ENCODE measurements at places on chromosomes 2 and 18.

DNA sequence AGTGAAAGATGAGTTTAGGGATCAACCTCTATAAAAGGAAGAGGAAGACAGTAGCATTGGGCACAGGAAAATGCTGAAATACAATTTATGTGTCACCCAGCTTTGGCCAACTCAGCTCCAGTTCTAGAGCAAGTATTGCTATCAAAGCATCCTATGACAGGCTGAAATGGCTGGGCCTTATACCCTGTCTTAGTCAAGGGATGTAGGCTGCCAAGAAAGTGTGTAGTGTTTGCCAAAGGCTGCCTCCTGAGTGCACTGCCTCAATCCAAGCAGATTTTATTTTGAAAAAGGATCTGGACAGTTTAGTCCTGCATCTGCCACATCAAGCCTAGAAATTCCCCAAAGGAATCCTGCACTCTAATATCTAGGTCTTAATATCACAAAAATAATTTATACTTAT, 359.9 kb upstream of the ZC3H15 start:
- no peak for DNase-seq

- DNase-seq, result peak; percentile 28
These were observed 78.0 kb upstream of the TANC1 start for GRCh38 chr2:158890296-158890905.

GRCh38 chr2:37622450-37623100, 48.9 kb downstream of the CDC42EP3 start:
- DNase-seq, result no peak

GRCh38 chr2:200089040-200089755, 133.8 kb downstream of the MAIP1 start:
- no peak for DNase-seq

- peak; percentile 87 for DNase-seq
These were observed 71.8 kb downstream of the TGOLN2 start for GRCh38 chr2:85255813-85256594.

- no peak for DNase-seq
These were observed 8.3 kb downstream of the NFU1 start for GRCh38 chr2:69428981-69429380.

DNA sequence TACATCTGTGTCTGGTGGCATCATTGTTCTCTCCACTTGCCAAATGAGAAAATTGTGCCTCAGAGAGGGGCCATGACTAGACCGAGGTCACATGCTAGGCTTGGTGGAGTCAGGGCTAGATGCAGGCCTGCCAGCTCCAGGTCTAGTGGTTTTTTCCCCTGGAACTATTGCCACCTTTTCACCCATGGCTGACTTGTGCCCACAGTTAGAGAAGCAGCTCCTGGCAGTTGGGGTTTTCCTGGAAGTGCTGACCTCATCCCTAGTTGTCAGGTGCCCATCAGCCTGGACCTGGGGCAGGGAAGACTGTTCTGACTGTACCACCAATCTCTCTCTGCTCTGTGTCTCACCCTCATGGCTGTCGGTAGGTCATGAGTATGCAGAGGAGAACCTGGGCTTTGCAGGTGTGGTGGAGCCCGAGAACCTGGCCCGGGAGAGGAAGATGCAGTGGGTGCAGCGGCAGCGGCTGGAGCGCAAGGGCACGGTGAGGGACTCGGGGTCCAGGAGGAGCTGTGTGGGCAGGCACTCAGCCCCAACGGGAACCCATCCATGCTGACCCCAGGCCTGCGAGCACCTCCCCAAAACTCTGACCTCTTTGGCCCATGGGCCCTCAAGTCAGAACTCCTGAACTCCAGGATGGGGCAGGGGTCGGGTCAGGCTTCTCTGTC, 12.4 kb upstream of the CATIP start:
- no peak for DNase-seq

- DNase-seq, result no peak
These were observed 10.8 kb upstream of the MAPRE2 start for GRCh38 chr18:35030277-35030989.

GRCh38 chr18:74544898-74545297, 10.6 kb downstream of the CNDP1 start:
- DNase-seq, result no peak

DNA sequence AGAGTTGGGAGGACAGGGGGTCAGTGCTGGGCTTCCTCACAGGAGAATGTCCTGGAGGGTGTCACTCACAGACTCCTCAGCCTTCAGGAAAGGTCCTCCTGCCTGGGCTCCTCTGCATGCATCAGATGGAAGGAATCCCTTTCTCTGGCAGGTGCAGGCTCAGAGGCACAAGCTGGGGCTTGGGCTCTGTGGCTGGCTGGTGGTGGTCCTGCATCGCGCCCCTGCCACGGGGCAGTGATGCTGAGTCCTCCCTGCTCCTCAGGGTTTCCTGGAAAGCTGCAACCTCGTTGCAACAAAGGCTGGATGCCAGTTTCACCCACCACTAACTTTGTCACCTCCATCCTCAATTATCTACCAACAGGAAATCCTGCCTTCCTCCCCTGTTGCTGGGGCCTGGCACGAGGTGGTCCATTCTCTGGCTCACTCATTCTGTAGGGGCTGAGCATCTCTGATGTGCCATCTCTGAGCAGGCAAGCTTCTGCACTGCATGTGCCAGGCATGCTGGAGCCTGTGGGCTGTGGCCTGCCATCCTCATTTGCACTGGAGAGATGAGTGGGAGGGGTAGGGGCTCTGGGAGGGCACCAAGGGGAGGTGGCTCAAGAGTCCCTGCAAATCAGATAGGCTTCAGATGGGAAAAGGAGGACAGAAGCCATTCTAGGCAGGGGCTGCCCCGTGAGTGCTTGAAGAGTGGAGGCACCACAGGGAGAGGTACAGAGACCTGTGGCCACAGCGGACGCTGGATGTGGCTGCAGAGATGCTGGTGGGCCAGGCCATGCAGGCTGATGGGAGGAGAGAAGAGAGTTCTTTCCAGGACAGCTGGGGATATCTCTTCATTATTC, 272.6 kb upstream of the HS6ST1 start:
- DNase-seq, result no peak

GRCh38 chr2:118942031-118942430, at the start of gene MARCO:
Gene MARCO, plus strand, starts transcription at chr2:118942194. Its CDS starts 107 bp downstream, at chr2:118942301.
- DNase-seq, result no peak

DNA sequence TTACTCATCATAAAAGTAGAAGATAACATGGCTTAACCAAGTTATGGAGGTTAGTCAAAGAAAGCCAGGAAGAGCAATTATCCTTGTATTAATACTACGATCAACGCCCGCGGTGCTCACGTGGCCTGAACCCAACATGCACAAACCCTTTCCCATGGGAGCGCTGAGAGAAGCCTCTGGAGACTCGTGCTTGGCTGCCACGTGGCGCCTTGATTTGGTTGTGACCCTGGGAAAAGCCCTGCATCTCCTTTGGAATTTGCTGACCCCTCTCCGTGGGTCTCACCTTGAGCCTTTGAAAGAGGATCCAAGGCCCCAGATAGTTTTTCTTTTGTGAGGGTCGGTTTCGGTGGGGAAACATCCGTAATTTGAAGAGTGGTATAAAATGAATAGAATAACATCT, 255.6 kb downstream of the DCDC2C start:
- no peak for DNase-seq

DNA sequence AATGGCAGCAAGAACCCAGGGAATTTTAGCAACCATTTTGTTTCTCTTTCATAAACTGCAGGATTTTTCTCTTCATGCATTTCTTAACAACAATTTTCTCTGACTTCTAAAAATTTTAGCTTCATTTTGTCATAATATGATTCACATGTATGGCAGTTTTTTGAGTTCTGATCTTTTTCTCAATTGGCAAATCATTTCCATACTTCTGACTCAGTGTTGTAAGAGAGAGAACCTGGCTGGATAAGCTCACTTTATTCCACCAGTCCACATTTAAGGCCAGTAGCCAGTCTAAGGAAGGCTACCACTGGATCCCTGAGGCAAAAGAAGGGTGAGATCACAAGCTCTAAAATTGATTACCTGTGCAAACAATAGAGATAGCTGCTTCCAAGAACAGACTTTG, 42.8 kb upstream of the COL3A1 start:
- DNase-seq, result peak; percentile 39

DNA sequence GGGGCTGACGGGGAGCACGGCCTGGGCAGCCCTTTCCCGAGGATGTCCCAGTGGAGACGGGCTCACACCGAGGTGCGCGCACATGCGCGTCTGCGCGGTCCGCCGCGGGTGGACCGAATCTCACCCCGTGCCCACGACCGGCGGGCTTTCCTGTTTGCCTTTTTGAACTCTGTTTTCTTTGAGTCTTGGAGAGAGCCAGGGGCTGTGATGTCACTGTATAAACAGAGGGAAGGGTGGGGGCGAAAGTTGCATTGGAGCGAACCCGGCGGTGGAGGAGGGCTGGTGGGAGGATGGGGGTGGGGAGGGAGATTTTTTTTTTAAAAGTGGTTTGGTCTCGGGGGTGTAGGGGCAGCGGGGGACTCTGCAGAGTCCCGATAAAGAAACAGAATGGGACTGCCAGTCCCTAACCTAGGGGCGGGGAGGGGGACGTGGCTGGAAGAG, 141.2 kb upstream of the CTAGE1 start:
- DNase-seq, result peak; percentile 47

DNA sequence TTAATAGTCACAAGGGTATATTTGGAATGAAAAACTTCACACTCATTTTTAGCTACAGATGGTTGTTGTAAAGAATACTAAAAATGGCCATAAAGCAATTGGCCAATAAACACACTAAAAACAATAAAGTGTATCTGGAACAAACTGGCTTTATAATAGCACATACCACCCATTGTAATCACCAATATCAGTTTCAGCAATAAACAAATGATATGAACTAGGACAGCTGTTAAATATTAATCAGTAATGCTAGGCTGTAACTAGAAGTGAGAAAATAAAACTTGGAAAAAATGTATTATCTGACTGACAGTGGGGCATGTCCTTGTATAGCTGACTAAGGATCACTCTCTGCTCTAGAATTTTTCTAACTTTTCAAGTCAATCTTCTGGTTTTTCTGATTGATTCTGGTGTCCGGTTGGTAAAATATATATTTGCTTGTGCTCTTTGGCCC, 312.5 kb downstream of the RND3 start:
- DNase-seq, result no peak

DNA sequence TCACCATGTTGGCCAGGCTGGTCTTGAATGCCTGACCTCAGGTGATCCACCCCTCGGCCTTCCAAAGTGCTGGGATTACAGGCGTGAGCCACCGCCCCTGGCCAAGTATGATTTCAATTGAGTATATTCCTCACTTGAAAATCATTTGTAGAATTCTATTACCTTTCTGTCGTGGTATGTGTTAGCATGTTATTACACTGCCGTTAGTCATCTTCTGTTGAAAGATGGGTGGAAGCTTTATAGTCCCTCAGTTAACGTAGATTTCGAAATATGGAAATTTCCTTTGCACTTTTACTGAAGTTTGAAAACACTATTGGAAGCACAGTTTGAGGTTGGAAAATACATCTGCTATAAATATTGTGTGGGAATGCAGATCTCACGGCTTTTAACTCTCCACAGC, 14.7 kb downstream of the NIFK start:
- peak; percentile 94 for DNase-seq

DNA sequence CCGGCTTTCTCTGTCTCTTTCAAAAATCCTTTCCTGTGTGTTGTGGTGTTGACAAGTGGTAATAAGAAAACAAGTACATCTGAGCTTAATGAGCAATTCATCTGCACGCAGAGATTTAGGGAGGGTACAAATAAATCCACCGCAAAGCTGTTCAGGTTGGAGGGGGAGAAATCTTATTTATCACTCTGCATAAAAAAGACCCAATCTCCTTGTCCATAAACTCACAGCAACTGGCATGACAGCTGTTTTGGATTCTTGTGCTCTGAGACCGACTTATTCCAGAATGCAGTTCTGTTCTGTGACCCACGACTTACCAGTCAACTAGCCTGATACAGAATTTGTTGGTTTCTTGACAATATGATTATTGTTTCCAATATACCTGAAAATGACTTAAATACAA, 380.1 kb downstream of the SOX11 start:
- DNase-seq, result no peak

- peak; percentile 75 for DNase-seq
These were observed 110.7 kb downstream of the SH3RF3 start for GRCh38 chr2:109239720-109240119.

DNA sequence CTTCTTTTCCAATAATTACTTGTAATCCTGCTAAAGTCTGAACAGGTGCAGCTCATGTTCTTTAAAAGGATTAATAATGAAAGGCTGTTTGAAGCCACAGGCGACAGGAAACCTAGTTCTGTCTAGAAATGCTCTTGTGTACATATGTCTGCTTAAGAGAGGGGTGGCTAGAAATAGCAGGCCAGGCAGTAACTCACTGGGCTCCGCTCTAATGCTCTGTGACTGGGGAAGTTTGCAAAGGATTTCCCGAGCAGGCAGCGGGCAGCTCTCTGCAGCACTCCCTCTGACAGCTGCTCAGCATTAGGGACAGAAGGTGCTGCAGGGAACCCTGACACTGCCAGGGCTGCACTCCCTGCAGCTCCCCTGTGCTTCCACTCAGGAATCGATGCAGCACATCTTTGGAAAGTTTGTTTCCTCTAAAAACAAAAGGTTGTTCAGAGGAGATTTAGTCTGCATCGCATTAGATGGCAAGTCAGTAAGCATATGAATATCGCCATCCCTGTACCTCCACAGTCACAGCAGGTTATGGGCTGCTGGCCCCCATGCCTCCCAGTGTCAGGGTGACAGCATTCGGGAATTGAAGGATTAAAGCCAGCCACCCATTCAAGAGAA, 33.1 kb upstream of the TTC39C start:
- no peak for DNase-seq

GRCh38 chr2:104849618-104850141, 4.2 kb upstream of the POU3F3 start:
- DNase-seq, result peak; percentile 55

- DNase-seq, result no peak
These were observed 1330.0 kb upstream of the CELF4 start for GRCh38 chr18:38895560-38895959.

DNA sequence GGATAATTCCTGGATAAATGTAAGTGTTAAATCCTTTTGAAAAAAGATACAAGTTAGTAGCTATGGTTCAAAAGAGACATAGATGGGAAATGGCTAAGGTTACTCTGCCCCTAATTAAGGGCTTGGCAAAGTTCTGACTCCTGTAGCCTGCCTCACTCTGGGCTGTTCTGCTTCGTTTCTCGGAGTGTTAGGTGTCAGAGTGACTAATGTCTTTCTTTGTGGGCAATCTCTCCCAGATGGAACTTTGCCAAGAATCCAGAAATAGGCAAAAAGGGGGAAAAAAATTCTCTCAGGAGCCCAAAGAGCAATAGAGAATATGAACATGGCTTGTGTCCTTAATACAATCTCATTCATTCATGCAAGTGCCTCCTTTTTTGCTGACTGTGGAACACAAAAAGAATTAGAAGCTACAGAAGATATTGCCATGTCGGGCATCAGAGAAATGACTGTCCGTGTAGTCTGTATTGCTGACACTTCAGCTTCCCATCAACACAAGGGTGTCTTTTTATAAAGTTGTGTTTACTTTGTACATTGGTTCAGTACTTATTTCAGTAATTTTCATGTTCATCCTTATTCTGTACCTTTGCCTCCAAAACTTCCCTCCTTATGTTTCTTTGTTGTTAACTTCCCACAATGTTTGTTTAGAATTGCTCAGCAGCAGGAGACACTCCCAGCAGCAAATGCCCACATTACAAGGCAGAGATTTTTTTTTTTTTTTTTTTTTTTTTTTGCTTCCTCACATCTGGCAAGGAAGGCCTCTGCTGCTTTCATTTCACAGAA, 134.0 kb downstream of the FTCDNL1 start:
- peak; percentile 17 for DNase-seq

GRCh38 chr2:229675569-229675968, 38.8 kb downstream of the DNER start:
- DNase-seq, result no peak

Measured in fibroblast of skin of abdomen (primary cell).